Left lung (tissue), 14 donors: ENCODE measurements at places on chromosomes 5 and 9.

- DNase-seq = no peak
- H3K36me3 ChIP-seq = no peaks in the 10 kb centered on the region
- no peak overlapping the region for H3K27ac ChIP-seq
- H3K4me3 ChIP-seq = no peak overlapping the region
- peaks cover 56% of the 10 kb centered on the region for H3K27me3 ChIP-seq
- peaks cover 51% of the 10 kb centered on the region for H3K4me1 ChIP-seq
Measured at GRCh38 chr5:32708949-32709348, 2.2 kb upstream of the NPR3 start.

DNA sequence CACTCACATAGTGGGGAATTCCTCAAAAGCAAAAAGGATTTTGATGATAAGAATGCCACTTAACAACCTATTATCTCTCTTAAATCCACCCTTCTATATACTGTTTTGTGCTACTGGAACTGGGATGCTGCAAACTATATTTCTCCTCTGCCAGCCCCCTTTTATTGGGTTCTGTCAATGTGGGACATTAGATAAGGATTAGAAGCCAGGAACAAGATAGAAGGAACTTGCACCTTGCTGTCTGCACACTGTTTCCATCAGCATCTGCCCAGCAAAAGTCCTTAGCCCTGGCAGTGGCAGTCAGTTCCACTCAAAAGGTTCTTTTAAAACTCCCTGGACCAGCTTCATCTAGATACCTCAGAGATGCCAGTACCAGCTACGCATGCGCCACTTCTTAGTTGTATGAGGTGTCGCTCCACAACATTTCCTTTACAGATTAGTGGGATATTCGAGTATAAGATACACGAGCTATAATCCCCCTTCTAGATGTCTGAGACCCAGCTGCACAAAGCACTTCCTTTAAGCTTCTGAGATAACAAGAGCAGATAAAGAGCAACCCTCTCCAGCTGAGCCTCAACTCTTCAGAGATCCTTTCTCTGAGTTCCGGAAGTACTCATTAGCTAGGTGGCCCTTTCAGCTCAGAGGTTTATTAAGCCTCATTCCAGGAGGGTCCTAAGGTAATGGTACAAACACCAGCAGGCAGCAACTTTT is 45.3 kb downstream of the CERT1 start:
- no peaks in the 10 kb centered on the region for H3K36me3 ChIP-seq
- no peaks in the 10 kb centered on the region for H3K27me3 ChIP-seq
- DNase-seq = no peak
- H3K27ac ChIP-seq = no peak overlapping the region
- H3K4me1 ChIP-seq = peaks cover 34% of the 10 kb centered on the region
- H3K4me3 ChIP-seq = no peak overlapping the region

DNA sequence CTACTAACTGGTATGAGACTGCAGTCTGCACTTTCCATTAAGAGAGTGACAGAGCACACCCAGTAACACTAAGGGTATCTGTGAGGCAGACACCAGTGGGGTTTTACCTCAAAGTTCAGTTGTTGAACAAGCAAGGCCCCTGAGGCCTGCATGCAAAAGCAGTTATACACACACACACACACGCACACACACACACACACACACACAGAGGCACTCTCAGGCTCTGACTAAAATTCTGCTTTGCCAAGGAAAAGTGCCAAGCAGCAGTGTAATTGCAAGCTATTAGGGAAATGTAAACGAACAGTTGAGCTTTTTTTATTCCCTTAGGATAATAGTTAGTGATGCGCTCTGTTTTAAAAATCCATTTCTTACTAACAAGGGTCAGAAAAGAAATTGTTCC is 377.1 kb downstream of the SPOCK1 start:
- H3K27me3 ChIP-seq = no peaks in the 10 kb centered on the region
- H3K27ac ChIP-seq = no peak overlapping the region

DNA sequence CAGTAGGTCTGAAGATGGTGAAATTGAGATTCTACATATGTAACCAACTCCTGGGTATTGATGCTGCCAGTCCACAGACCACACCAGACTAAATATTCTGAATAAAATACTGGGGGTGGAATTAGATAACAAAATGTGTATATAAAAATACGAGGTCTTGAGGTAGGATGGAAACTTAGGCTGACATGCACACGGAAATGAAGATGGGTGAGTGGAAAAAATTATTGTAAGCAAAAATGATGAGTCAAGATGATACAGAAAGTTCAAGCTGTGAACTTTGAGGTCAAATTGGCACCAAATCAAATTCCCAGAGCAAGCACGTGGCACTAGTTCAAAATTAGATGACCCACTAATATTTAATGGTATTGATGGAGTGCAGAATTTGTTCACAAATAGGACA is 713.4 kb upstream of the ACO1 start:
- H3K27me3 ChIP-seq = no peaks in the 10 kb centered on the region
- no peaks in the 10 kb centered on the region for H3K36me3 ChIP-seq
- no peak overlapping the region for H3K4me3 ChIP-seq

- no peak for DNase-seq
- H3K4me1 ChIP-seq = peaks cover 3% of the 10 kb centered on the region
- no peaks in the 10 kb centered on the region for H3K27me3 ChIP-seq
- H3K4me3 ChIP-seq = no peak overlapping the region
Measured at GRCh38 chr5:150149618-150150017, 6.0 kb downstream of the PDGFRB start.

- no peak overlapping the region for H3K27ac ChIP-seq
- H3K4me1 ChIP-seq = no peaks in the 10 kb centered on the region
- H3K36me3 ChIP-seq = no peaks in the 10 kb centered on the region
- no peak for DNase-seq
Measured at GRCh38 chr5:144276034-144276822, 105.6 kb downstream of the KCTD16 start.

DNA sequence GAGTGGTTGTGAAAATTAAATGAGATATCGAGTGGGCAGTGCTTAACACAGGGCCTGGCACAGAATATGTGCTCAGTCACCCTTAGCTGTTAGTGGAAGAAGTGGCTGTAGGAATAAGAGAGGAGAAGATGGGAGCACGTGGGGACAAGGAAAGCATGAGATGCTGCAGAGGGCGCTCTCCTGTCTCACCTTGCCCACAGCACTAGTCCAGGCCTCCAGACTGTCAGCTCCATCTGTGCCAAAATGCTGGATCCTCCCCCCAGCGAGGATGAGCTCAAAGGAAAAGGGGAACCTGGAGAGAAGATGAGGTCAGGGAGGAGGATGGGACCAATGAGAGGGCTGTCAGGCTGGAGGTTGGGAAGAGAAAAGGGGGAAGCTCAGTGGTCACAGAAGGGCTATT is 12.5 kb downstream of the ARAP3 start:
- H3K4me3 ChIP-seq = no peak overlapping the region
- peaks cover 9% of the 10 kb centered on the region for H3K4me1 ChIP-seq
- H3K27ac ChIP-seq = no peak overlapping the region
- H3K36me3 ChIP-seq = no peaks in the 10 kb centered on the region

- no peak overlapping the region for H3K4me3 ChIP-seq
- peaks cover 44% of the 10 kb centered on the region for H3K36me3 ChIP-seq
- no peaks in the 10 kb centered on the region for H3K27me3 ChIP-seq
- DNase-seq = no peak
- H3K27ac ChIP-seq = no peak overlapping the region
Measured at GRCh38 chr9:4842213-4842612, 49.5 kb downstream of the RCL1 start.

DNA sequence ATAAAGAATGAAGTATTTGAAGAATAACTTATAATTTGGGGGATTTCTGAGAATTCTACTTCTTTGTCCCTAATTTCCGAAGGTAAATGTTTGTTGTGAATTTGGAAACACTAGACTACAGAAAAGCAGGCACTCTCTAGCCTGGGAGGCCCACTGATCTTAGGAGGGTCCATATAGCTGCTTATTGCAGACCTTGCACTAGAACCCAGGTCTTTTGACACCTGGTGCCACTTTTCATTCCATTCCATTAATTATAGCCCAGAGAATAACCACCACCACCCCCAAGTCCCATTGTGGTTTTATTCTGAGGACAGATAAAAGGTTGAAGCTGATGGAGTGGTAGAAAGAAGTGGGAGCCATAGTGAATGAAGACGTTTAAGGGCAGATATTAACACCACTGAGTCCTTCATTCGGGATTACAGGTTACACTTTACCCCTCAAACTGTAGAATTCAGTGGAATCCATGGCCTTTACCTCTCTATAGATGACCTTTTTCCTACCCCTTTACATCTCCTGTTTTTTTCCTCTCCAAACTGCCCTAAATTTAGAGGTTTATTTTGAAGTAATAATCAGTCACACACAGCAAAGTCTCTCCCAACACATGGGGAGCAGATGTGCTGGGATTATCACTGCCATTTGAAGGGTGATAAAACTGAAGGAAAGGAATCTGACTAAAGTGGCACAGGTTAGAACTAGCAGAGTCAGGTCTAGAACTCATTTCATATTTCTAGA is 12.0 kb upstream of the PSMD5 start:
- DNase-seq = no peak
- H3K4me1 ChIP-seq = no peaks in the 10 kb centered on the region
